GF-D8 (cell line): ENCODE measurements at places on chromosomes 4 and X.

DNA sequence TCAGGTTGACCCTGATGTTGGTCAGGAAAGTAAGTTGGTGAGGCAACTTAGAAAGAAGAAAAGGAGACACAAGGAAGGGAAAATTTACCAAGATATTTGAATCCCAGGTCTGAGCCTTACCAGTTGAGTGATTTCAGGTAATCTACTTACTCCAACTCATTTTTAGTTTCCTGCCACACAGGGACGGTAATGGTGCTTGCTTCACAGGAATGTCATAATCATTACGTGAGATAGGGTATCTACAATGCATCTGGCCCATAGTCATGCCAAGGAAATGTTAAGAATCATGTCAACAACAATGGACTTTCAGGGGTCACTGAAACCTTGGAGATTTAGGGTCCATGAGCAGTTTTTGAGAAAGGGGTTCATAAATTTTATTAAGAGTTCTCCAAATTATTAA is 195.4 kb upstream of the HHIP start:
- DNase-seq: no peak

DNA sequence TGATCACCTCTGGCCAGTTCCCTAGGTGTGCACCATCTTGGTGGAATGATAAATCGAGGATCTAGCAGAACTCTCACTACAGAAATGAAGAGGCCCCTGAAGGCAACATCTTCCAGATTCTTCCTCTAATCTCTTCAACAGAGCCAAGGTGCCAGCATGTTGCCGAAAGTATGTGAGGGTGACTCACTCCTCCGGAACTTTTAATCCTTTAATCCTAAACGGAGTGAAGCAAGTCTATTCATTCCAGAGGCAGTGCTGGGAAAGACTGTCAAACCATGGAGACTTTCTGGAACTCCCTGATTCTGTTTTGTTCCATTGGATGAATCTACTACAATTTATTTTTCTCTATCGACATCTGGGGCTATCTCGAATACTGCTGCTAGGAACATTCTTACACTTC is 68.7 kb downstream of the SUPT20HL2 start:
- no peak for DNase-seq

DNA sequence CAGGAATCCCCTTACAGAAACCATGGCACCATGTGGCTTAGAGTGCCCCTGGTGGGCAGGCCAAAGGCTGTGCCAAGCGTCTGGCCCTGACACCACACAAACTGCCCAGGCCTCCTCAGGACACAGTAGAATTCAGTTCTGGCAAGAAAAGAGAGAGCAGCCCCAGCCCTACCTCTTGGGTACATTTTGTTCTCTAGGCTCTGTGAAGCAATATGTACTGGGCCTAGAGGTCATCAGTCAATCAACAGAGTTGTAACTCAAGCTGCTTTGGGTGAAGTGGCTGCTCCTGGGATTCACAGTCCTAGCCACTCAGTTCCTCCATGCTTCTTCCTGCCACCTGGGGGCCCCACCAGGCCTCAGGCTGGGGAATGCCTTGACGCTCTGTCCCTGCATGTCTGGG is 158.1 kb upstream of the MAMLD1 start:
- DNase-seq: no peak

GRCh38 chrX:55818673-55819375 is 101.3 kb downstream of the RRAGB start:
- no peak for DNase-seq
